ENCODE measurements at places on chromosomes 16 and 17. TPM values are rescaled to one million over a fixed set of nuclear protein-coding genes. Genes with fewer than 3 reads are reported as not detected.

DNA sequence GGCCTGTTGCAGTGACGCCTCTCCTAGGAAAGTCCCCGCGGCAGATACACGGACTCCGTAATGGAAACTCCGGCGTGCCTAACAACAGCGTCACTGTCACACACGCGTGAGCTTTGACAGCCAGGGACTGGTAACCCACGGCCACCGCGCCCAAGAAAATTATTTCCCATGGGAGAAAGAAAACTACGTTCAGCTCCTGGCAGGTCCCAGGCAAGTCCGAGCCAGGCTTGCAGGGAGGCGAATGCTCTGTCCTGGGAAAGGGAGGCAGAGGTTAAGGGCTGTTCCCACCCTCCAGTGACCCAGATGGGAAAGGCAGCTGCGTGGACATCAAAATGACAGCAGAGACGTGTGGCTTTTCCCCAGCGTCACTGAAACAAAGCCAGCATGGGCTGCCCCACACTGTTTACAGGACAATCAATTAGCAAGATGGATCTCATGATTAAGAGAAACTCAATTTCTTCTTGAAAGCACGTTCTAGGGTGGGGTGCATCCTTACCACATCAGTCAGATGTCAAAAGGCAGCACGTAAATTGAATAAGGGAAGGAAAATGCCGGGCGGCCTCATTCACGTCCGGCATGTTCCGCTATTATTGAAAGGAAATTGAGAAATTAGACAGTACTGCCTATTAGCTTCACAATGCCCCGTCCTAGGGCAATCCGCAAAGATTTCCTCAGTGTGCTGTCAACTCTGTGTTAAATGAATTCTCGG is 82.5 kb downstream of the NXN start:
- ATAC-seq = peak; percentile 80

- no peak for ATAC-seq
Observed at GRCh38 chr17:40980117-40980516, 4.0 kb downstream of the KRT40 start.

The PRDM7 gene
- total RNA-seq = not detected

The ZNF423 gene
- total RNA-seq = 9.4 TPM

DNA sequence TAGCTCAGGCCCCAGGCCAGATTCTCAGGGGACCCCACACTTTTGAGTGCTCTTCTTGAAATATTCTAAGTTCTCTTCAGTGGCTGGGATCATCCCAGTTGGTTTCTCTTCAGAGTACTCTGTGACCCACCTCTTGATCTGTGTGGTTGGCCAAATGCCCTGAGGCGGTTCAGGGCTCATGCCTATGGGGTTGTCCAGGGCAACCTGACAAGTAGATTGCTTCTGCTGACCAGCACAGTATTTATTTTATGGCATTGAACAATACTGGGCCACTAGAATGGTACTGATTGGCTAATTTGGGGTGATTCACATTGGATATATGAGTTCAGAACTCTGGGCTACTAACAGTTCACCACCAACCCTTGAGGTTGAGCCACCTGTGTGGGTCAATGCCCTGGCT is 7.4 kb upstream of the GOSR2 start:
- no peak for ATAC-seq

DNA sequence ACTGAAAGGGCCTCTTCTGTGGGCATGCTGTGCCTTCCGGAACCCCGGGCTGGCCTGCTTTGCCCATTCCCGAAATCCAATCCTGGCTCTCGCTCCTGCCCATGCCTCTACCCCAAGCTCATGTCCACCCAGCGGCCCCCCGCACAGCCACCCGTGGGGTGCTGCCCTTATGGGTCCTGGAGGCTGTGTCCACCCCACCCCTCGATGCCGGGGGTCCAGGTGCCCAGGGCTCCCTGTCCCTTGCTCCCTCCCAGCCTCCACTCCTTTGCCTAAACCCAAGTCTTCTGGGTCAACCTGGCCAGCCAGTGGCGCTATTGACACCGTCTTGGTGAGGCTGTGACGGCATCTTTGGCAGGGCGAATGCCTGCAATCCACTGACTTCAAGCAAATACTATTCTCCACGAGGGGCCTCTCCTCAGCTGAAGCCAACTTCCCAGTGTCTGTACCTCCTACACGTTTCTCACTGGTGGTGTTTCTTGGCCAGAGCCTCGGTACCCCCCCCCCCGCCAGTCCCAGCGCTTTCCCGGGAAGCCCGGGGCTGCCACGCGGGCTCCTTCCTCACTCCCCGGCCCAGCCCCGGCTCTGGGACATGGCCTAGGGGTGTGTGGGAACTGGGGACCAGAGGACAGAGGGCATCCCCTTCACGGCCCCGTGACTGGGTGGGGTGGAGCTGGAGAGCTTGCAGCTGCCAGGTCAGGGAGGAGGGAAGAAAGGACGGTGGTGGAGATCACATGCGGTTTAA is 12.2 kb upstream of the DUS1L start:
- ATAC-seq = peak; percentile 37

GRCh38 chr16:68910051-68910450 is 66.7 kb downstream of the TANGO6 start:
- ATAC-seq = no peak

The CDH13 gene
- total RNA-seq = 22.3 TPM

- ATAC-seq = peak; percentile 87
Observed at GRCh38 chr17:57574040-57574513, 171.0 kb downstream of the CCDC182 start.

The CMTM2 gene
- total RNA-seq = not detected

DNA sequence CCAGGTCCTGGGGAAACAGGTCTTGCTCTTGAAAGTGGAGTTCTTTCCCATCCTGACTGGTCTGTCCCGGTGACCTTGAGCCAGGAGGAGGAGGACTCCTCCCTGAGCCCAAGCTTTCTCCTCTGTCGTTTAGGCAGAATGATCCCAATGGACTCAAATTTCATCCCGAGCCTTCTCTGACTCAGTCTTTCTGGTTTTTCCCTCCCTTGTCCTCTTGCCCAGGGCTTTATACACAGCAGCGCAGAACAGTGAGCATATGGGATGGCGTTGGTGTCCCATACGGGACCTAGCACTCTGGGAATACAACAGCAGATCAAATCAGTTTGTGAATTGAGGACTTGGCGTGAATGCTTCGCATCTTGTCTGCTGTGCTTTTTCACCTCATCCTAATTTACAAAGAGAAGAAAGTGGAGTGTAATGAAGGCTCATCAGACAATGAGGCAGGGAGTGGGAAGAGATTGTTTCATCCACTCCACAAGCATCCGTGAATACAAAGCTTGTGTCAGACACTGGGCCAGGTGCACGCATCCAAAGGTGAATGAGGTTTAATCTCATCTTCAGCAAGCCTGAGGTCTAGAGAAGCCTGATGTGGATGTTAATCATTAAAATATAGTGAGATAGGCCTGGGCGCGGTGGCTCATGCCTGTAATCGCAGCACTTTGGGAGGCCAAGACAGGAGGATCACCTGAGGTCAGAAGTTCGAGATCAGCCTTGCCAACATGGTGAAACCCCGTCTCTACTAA is 1.1 kb upstream of the XYLT1 start:
- ATAC-seq = peak; percentile 47

DNA sequence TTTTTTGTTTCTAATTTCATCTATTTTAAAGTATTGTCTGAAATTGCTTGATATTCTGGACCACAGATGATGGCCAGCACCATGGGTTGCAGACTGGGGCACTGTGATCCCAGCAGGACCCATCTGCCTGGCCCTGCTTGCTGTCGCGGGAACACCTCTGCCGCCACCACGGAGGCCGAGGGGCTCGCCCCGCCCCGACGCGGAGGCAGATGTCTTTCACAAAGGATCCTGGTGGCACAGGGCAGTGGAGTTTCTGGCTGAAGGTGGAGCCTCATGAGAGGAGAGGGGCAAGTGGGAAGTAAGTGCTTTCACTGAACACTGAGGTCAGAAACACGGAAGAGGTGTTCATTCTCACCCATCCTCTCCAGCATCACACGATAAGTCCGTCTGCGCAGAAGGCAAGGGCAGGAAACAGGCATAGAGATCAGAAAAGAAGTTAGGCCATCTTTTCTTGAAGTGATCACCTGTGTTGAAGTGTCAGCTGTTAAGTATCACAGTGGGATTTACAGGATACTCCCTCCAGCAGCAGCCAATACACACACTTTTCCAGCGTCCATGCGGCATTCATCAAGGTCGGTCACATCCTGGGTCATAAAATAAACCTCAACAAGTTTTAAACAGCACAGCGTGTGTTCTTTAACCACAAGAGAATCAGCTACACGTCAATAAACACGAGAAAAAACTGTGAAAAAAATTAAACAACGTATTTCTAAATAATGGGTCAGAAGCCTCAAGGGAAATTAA is 194.5 kb downstream of the RPTOR start:
- ATAC-seq = no peak

- no peak for ATAC-seq
Observed at GRCh38 chr17:11996722-11997146, 541 bp downstream of the ZNF18 start.

GRCh38 chr16:85928401-85928820 is 29.4 kb downstream of the IRF8 start:
- peak; percentile 80 for ATAC-seq

GRCh38 chr17:56884483-56885311 is 29.2 kb downstream of the TRIM25 start:
- no peak for ATAC-seq

DNA sequence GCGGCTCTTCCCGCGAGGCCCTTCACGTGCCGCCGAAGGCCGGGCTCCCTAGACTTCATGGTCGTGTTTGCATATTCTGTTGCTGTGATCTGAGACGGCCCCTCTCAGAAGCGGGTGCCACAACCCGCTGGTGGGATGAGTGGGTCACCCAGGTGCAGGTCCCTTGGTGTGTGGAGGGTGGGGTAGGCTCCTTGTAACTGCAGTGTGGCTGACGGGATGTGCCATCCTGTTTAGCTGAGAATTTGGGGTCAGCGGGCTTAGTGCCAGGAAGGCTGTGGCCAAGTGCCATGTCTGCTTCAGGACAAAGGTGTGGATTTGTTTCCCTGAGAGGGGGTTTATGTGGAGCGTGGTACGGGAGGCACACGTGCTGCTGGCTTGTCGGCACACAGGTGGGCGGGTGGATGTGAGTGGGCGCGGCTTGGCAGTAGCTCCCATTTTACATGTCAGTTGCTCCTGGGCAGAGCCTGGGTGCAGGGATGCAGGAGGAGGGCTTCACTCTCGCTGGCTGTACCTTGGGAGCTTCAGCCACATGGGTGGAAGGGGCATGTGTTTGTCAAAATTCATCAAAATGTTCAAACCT is 9.2 kb upstream of the WFIKKN1 start:
- ATAC-seq = no peak

GRCh38 chr16:12815361-12815760 is 11.7 kb upstream of the CPPED1 start:
- ATAC-seq = no peak

DNA sequence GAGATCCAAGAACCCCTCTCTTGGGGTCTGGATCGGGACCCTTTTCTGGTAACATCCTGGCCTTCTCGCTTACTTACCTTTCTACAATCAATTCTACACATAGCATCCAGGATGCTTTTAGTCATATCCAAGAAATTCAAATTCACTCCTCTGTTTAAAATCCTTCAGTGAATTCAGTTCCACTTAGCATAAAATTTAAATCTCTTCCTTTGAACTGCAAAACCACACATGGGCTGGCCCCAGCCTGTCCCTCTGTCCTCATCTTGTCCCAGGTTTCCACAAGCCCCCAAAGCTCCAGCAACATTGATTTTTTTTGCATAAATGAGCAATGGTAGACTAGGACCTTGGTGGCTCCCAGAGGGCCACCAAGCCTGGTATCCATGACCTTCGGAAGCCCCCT is 96.4 kb upstream of the C16orf82 start:
- ATAC-seq = no peak

DNA sequence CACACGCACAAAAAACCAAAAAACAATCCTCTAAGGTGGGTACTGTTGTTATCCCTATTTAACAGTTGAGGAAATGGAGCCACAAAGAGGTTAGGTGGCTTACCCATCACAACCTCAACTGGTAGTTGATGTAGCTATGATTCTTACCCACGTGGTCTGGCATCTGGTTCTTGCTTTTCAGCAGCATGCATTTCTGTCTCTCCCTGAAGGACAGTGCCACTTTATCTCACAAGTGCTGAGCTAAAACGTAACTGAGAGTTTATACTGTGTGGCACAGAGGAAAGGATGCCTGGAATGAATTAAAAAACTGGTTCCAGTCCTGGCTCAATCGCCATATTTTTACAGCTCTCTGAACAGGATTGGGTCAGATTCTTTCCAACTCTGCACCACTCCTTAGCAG is 1.9 kb upstream of the CORO6 start:
- no peak for ATAC-seq

- ATAC-seq = no peak
Observed at GRCh38 chr16:10090816-10091215, 91.4 kb downstream of the GRIN2A start.

The STAC2 gene
- not detected for total RNA-seq

DNA sequence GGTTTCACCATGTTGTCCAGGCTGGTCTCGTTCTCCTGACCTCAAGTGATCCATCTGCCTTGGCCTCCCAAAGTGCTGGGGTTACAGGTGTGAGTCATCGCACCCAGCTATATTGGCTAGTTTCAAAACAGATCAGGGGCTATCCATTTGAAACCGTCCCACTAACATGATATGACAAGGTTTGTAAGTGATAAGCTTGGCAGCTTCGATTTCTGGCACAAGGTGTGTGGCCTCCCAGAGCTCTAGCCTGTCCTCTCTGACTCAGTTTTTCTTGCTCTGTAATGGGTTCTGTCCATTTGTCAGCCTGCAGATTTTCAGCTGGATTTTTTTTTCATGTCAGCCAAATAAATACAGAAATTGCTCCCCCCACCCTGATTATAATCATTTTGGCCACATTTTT is 31.8 kb upstream of the TENT4B start:
- no peak for ATAC-seq

The SEPTIN1 gene
- total RNA-seq = 0.96 TPM

- ATAC-seq = no peak
Observed at GRCh38 chr17:58560511-58560910, 46.1 kb upstream of the MTMR4 start.

- no peak for ATAC-seq
Observed at GRCh38 chr17:12815642-12816141, 26.4 kb downstream of the ARHGAP44 start.

GRCh38 chr16:20884240-20884556 is 16.0 kb downstream of the DCUN1D3 start:
- peak; percentile 49 for ATAC-seq

The KRT17 gene
- not detected for total RNA-seq

- no peak for ATAC-seq
Observed at GRCh38 chr16:24769806-24770205, 40.4 kb downstream of the TNRC6A start.

GRCh38 chr16:60295451-60295850 is 1561.3 kb upstream of the GOT2 start:
- ATAC-seq = no peak

GRCh38 chr17:48433896-48434295 is 3.9 kb upstream of the SKAP1 start:
- no peak for ATAC-seq

- no peak for ATAC-seq
Observed at GRCh38 chr17:73610331-73610911, 33.8 kb downstream of the SDK2 start.

All from gastroesophageal sphincter (tissue), 4 donors.